Heart left ventricle (tissue), 16 donors: ENCODE measurements at places on chromosomes 16 and 17.

DNA sequence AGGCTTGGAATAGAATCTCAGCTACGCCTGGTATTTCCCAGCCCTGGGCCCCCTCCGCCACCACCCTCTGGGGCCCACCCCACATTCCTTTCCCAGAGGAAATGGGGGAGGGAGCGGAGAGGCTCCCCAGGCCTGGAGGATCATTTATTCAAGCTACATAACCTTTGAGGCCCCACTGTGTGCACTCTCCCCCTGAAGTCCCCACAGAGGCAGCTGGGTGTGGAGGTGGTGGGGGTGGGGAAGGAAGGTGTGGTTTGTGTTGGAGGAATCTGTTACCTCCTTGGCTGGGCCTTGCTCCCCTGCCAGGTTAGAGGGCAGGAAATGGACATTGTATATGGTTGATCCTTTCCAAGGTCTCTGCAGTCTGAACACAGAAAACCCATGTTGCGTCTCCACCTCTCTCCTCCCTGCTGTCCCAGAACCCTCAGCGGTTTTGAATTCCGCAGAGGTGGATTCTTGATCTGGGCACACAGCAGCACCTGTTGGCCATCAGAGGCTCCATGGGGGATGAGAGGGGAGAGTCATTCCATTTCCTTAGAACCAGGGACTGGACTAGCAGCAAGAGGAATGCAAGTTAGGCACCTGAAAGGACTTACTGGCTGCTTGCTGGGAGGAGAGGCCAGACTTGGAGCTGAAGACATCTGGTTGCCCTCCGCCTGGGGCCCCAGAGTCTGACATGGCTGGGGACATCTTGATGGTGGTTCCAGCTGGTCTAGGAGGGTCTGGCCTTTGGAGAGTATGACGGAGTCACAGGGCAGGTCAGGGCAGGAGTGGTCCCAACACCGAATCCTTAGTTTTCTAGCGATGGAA is 23.0 kb downstream of the ARHGAP23 start:
- DNase-seq, result no peak

GRCh38 chr17:49577963-49578362 is 2.3 kb downstream of the NXPH3 start:
- DNase-seq, result no peak

GRCh38 chr16:17162560-17162959 is 308.2 kb downstream of the XYLT1 start:
- DNase-seq, result no peak

GRCh38 chr16:69405757-69406156 is 18.7 kb upstream of the CYB5B start:
- no peak for DNase-seq

DNA sequence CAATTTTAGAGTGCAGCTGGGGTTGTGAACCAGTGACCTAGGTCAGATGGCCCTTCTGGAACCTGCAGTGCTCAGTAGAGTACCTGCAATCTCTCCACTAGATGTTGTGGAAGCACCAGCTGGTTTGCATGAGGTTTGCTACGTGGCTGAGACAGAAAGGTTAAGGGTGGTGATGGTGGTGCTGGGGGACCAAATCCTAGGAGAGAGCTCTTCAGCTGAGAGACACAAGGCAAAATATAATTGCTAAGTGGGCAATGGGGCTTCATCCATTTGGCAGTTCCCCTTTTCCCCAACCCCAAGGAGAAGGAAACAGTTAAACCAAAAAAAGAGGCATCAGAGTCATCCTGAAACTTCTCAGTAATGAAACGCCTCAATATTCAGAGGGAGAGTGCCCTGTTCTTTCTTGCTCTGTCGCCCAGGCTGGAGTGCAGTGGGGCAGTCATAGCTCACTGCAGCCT is 13.9 kb downstream of the ITPRIPL2 start:
- no peak for DNase-seq

DNA sequence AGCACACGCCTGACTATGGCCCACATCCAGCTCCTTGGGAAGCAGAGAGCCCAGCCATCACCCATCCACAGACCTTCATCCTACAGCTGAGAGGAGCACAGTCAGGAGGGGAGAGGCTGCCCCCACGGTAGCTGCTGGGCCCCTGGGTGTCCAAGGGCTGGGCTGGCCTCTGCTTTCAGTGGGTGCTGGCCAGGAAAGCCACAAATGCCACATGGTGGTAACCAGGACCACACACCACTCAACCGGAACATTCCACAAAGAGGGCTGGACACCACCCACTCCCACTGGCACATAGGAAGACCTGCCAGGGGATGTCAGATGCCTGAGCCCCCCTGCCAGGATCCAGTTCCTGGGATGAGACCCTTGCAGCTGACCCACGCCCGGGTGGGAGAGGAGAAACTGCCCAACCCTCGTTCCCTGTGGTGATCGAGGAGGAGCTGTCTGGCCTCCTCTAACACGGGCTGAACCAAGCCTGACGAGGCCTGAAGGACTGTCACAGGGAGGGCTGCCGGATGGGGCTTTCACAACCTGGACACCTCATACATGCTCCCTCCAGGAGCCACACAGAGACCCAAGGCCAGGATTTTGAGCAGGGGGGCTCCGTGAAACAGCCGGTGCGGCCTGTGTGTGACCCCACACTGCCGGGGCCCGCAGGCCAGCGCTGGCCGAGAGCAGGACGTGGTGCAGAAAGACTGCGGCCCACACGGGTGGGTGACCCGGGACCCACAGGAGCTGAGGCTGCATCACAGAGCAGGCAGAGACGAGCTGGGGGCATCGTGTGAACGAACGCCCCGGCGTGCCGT is 30.7 kb downstream of the PIEZO1 start:
- DNase-seq, result no peak

GRCh38 chr17:66006654-66007053 is 185.3 kb downstream of the CEP112 start:
- no peak for DNase-seq

- DNase-seq, result no peak
Measured at GRCh38 chr16:83205896-83206295, 579.1 kb downstream of the CDH13 start.

DNA sequence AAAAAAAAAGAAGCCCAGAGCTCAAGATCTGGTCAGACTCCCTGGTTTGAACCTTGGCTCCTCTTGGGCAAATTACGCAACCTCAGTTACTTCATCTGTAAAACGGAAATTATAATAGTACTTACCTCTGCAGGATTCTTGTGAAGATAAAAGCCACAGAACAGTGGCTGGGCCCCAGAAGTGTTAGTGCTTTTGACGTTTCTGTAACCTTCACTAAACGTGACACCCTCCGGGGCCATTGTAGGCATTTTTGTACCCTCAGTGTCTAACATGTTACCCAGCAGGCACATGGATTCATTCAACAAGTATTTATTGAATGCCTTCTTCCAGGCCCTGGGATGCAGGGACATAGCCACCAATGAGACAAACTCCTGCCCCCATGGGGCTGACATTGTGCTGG is 58.0 kb downstream of the PITPNC1 start:
- no peak for DNase-seq

GRCh38 chr16:55663765-55664677 is 8.2 kb downstream of the SLC6A2 start:
- no peak for DNase-seq

- no peak for DNase-seq
Measured at GRCh38 chr17:79220713-79221291, 146.2 kb downstream of the ENGASE start.

DNA sequence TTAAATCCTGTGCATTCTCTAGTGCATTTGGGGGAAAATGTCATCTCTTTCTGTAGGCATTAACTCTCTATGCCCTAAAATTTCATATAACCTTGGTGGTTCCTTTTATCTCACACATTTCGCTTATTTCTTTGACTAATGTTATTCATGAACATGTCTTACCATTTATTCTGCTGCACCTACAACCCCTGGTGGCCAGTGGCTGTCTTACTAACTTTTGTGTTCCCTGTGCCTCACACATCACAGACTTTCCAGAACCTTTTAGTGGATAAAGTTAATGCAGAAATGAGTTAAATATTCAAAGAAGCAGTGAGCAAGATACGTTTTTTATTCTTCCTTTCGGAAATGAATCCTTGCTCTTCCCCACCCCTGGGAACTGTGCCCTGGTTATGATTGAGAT is 111.9 kb downstream of the CDH13 start:
- no peak for DNase-seq

DNA sequence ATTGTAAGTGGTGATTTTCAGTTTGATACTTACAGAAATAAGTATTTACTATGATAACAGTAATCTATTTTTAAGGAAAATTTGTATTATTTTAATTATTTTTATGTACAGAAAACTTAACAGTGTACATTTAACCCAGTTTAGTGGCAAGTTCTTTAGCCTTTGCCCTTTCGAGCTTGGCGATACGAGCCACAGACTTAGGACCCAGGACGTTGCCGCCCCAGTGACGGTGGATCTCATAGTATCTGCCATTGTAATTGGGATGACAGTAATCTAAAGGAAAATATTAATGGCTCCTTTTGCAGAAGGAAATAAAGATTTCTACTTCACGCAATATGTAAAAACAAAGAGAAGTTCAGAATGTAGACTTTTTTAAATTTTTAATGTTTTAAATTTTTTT is 5.2 kb upstream of the CDR2 start:
- DNase-seq, result no peak

DNA sequence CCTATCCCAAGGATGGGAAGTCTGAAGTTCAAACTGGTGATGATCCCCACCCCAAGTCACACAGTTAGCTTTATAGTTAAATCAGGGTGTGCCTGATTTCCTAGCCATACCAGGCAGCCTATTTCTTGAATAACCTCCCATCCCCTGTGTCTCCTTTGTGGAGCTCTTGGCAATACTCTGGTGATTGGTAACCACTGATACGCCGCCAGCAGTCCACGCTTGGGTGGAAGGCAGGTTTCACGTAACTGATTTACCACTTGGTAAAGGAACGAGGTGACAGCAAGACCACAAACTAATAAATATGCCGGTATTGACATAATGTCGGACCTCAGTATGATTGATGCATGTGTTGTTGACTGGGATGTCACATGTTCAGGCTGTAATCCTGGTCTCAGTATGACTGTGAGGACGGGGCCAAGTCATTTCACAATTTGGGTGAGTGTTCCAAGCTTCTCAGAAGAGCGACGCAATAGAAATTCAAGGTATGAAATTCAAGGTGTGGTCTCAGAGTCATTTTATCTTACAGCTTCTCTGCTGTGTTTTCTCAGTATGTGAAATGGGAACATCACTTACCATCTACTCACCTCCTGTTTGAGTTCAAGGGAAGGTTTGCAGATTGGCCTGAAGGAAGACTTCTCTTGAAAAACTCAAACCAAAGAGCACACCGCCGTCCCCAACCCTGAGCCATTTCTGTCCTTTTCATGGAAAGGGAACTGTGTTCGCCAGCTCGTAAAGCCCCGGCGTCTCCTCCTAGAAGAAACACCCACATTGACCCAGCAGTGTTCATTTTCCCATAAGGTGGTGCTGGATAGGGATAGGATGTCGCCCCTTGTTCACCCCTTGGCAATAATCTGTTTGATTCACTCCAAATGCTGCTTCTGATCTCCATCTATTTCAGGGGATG is 678.9 kb downstream of the WWOX start:
- DNase-seq, result no peak

DNA sequence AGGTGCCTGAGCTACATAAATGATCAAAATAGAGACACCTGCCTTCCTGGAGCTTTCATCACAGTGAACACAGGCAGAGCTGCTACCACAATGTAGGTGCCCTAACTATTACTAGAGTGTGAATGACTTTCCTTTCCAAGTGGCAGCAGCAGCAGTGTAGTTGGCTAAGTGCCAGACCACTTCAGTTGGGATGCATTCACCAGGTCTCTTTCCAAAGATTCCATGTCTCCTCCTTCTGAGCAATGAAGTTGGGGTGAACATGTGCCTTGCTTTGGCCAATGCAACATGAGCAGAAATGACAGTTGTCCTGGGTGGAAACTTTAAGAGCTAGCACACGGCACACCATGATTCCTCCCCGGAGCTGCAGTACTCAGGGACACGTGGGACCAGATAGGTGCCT is 23.3 kb upstream of the CACNG4 start:
- no peak for DNase-seq

DNA sequence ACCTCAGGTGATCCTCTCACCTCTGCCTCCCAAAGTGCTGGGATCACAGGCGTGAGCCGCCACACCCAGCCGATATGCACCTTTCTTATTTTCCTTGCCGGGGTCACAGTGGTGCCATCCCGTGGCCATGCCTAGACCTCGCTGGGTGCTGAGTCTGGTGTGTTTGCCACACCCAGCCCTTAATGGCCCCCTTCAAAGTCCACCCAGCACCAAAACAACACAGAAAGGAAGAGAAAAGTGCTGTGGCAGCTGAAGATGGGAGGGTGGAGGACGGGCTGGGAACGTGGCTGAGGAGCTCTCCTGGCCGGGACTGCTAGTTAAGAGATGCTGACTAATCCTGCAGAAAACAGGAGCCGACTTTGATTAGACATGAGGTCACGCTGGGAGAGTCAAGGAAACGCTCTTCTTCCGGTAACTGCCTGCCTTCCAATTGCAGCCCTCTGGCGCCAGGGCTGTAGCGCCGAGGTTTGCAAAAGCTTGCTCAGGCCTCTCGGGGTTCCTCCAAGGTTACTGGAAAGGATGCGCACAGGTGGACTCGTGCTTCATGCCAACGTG is 10.9 kb downstream of the SLC43A2 start:
- no peak for DNase-seq

DNA sequence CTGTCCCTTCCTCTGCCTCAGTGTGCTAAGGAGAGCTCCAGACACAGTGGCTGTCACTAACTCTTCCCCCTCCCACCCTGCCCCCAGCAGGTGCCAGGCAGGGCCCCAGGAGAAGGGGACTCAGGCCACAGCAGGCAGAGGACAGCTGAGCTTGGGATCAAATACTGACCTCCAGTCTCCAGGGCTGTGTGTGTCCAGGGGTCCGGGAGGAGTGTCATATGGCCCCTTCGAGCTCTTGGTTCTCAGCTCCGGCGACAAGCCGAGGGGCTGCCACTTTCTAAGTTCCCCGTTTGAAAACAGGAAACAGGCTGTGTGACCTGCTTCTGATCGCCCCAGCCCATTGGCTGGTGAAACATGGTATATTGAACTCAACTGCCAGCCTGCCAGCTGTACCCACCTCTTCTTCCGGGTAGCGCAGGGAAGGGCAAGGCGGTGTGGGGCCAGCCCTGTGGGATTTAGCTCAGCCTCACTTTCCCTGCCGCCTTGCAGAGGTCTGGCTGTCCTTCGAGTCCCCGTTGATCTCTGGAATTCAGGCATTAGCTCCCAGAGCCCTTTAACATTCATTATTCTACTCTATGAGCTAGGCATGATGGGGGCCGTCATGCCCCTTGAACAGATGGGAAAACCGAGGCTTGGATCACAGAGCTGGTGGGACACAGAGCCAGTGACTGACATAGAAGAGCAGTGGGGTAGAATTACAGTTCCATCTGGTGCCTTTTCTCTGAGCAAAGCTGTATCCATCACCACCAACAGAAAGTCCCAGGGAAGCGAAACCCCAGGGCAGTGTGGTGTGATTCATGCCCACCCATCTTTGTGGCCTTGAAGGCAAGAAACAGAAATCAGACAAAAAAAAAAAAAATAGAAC is at the start of gene SNX20:
SNX20 (minus strand) TSS at position 292 of the 865 bp plus-strand sequence. CDS start 3,786 bp downstream, outside the sequence.
- DNase-seq, result no peak

GRCh38 chr16:17564856-17565255 is 94.1 kb upstream of the XYLT1 start:
- DNase-seq, result no peak
